Peyer's patch (tissue), 4 donors: ENCODE measurements at places on chromosomes 1 and 21.

DNA sequence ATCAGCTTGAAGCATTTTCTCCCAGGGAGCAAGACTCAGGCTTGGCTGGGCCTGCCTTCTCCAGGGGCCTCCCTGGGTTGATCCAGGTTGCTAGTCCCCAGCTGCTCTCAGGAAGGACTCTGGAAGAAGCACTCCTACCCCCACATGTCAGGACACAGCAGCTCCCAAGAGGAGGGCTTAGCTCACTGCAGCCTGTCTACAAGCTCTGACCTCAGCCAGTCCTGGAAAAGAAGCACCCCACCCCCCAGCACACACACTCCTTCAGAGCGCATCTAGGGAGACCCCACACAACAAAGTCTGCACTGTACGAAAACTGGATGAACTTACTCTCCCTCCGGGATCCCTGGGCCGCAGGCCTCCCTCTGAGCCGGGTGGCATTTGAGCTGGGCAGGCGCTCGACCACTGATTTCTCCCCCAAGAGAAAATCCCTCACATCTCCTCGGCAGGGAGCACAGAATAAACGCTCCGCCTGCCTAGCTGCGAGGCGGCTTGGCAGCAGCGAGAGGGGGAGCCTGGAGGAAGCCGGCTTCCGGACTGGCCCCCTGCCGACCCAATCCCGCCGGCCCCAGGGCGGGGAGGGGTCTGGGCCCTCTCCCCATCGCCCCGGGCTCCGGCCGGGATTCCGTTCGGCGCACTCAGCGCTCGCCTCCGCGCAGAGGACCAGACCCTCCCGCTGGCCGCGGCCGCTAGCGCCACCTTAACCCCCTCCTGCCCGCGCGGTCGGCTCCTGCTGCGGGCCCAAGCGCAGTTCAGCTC is at the start of gene KCNA2:
KCNA2 (minus strand) TSS at position 458 of the 756 bp plus-strand sequence. CDS start 1,576 bp downstream, outside the sequence.
- DNase-seq, result no peak

DNA sequence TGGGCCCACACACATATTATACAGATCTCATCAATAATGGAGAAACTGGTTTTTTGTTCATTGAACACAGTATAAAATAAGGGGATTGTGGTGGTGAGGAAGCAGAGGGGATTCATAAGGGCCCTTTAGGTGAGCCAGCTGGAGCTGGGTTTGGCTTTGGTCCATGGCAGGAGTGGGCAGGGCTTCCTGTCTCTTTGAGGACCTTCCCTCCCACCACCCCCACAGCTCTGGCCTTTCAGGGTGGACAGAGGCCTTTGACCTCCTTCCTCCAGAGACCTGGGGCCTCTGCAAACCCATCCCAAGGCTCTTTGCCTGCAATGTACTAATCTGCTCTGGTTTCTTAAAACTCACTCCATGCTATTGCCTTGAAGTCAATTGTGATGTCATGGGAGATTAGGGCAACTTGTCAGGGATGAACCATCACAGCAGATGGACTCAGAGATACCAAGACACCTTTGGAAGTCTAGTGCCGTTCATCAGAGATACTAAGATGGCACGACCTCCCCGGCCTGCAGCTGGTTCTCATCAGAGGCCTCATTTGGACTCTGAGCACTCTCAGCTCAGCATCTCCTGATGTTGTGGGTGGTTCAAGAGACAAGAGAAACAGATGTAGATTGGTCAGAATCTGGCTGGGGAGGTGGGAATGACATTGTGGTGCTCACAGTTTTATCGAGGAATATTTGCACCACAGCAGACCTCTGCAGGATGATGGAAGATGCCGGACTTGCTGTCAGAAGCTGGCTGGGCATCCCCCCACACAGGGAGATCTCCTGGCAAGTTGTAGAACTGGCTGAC is 37.9 kb downstream of the LHX4 start:
- no peak for DNase-seq

DNA sequence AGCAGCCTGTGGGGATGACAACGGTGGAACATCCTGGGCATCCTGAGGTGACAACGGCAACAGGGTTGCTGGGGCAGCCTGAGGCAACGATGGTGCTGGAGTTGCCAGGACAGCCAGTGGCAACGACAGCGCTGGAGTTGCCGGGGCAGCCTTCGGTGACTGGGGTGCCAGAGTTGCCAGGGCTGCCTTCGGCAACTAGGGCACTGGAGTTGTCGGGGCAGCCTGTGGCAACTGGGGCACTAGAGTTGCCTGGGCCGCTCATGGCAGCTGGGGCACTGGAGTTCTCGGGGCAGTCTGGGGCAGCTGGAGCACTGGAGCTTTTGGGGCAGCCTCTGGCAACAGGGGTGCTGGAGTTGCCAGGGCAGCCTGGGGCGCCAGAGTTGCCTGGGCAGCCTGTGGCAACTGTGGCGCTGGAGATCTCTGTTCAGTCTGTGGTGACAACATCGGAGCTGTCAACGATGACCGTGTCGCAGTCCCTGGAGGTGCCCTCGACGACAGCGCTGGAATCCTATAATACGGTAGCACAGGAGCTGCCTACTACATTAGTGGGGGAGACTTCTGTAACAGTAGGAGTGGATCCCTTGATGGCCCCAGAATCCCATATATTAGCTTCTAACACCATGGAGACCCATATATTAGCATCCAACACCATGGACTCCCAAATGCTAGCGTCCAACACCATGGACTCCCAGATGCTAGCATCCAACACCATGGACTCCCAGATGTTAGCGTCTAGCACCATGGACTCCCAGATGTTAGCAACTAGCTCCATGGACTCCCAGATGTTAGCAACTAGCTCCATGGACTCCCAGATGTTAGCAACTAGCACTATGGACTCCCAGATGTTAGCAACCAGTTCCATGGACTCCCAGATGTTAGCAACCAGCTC is 8.2 kb downstream of the SON start:
- DNase-seq, result no peak

DNA sequence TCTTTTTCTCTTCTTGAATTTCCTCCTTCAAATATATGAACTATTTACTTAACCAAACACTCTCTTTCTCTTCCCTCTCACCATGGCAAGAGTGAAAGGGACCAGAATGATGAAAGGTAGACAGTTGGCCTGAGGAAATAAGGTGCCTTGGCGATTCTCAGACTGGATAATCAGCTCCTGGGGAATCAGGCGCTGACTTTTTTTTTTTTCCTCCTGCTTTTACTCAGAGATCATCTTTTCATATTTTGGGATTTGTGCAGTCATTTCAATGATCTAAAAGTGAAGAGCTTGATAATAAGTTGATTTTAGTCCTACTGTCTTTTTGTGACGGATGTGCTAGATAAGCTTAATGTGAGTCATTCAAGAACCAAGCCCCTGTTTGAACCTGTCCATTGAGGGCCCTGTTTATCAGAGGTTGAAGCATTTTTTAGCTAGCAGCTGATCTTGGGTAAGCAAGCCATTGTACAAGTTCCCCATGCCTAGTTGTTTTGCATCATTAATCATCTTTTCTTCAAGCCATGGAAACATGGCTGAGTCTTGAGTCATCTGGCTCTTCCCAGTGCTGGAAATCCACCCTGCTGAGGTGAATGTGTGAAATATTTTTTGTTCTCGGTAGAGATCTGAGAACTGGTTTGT is 40.8 kb downstream of the ITSN1 start:
- DNase-seq, result no peak

- DNase-seq, result no peak
Measured at GRCh38 chr1:205582046-205582445, 49.8 kb downstream of the ELK4 start.
